ENCODE measurements at places on chromosomes 16 and 17.

DNA sequence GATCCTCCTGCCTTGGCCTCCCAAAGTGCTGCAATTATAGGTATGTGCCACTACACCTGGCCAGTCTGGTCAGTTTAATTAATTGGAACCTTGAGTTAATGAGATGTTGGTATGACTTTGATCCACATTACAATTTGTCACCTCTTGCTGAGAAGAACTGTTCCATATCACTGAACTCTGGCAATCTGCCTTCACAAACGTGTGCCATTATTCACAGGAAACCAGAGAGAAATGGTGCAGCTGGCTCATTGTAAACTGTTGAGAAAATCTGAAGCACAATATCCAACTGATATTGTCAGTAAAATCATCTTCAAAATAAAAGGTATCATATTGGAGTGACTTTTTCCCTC, 39.3 kb upstream of the YPEL2 start:
- no peak for DNase-seq

- DNase-seq, result no peak
Measured at GRCh38 chr17:7841915-7842379, 7.9 kb downstream of the KDM6B start.

- DNase-seq, result no peak
Measured at GRCh38 chr17:34714475-34715410, 135.4 kb downstream of the TMEM132E start.

GRCh38 chr16:4465977-4466779, 8.2 kb downstream of the NMRAL1 start:
- DNase-seq, result no peak

- no peak for DNase-seq
Measured at GRCh38 chr17:10777890-10778289, 26.0 kb downstream of the TMEM238L start.

DNA sequence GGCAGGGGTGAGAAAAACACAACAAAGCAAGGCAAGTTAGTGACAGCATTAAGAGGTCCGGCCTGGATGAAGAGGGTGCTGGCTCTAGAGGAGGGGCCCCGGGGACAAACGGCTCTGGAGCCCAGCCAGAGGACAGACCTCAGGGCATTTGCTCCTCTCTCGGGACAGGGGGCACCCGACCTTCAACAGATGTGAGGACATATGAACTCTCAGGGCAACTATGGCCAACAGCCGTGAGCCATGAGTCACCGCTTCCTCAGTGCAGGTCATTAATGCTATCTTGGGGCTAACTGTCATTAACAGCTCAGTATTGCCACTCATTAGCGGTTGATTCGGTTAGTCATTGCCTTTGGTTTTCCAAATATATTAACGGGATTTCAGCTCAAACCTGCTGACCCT, 9.7 kb upstream of the ARL5C start:
- no peak for DNase-seq

All from renal cortex interstitium (tissue), 15 donors.